GM23338 (cell line): ENCODE measurements at places on chromosomes 12 and 14. TPM values are rescaled to one million over a fixed set of nuclear protein-coding genes. Genes with fewer than 3 reads are reported as not detected.

DNA sequence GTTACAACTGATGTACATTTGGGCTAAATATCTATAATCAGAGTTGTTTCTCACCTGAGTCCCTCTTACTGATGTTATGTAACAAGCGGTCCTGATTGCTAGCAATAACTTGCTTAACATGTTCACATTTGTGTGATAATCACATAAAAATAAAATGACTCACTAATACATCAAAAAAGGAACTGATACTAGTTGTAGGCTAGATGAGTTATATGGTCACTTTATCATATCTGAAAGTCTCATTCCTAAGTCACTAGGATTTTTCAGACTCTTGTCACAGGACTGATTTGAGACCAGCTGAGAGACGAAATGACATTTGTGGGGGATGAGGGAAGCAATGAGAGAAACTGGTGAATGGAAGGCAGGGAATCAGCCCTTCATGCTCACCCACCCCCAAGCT, 34.3 kb downstream of the NKX2-1 start:
- DNase-seq = no peak

GRCh38 chr14:102819176-102819628, 42.0 kb downstream of the TRAF3 start:
- no peak for DNase-seq

- DNase-seq = no peak
Observed at GRCh38 chr12:9888665-9889273, 7.5 kb downstream of the KLRF2 start.

DNA sequence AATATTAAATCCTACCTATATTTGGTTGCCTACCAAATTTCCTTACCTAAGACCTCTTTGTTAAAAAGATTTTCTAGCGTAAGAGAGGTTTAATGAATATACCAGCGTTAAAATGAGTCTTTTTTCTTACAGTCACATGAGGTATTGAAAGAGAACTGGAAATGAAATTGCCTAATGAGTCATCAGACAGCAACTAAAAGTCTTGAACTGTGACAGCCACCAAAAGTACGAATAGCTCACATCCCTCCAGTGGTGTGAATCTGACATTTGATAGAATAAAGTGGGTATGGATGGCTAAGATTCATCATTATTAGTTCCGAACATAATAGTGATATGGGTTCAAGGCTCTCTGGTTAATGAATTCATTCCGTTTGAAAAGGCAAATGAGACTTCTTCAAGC, 1297.3 kb downstream of the AACS start:
- DNase-seq = no peak

DNA sequence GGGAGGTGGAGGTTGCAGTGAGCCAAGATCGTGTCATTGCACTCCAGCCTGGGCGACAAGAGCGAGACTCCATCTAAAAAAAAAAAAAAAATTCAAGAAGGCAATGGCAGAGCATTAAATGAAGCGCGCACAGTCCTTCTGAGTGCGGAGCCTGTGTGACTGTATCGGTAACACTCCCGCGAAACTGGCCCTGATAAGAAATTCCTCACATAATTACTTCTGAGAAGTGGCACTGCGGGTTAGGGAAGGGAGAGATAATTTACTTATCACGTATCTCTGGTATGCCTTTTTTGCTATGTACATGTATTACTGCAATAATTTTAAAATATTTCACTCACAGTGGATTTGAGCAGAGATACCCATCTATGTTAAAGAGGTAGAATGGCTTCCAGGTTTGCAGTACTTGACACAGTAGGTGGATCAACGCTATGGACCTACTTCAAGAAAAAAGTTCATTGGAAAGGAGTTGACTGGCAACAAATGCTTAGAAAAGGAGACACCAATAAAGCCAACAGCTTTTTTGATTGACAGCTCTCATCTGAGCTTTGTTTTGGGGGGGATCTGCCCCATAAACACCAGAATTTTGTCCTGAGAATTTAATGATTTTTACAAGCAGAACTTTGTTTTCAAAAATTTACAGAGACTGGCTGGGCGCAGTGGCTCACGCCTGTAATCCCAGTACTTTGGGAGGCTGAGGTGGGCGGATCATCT, 29.2 kb upstream of the SPTLC2 start:
- no peak for DNase-seq

- no peak for DNase-seq
Observed at GRCh38 chr14:30272848-30273832, 285.8 kb upstream of the G2E3 start.

DNA sequence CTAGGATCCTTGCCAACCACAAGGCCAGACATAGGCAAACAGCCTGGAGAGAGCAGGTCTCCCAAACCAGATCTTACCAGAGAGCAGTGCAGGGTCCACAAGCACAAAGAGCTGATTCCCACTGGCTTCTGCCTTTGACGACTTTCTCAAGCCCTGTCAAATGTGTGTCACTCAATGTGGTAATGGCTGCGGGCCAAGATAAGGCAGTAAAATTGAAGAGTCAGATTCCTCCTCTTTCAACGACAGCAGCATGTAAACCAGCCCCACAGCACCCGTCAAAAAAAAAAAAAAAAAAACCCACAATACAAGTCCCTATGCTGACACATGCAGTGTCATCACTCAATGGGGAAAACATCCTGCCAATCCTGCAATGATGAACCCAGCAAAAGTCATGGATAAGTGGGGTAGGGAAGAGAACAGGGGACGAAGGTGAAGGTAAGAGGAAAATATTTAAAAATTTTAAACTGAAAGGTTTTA, at the start of gene STON2:
Gene STON2, minus strand, starts transcription at position 123 of the 477 bp plus-strand sequence. CDS start 1,942 bp downstream, outside the sequence.
- no peak for DNase-seq

DNA sequence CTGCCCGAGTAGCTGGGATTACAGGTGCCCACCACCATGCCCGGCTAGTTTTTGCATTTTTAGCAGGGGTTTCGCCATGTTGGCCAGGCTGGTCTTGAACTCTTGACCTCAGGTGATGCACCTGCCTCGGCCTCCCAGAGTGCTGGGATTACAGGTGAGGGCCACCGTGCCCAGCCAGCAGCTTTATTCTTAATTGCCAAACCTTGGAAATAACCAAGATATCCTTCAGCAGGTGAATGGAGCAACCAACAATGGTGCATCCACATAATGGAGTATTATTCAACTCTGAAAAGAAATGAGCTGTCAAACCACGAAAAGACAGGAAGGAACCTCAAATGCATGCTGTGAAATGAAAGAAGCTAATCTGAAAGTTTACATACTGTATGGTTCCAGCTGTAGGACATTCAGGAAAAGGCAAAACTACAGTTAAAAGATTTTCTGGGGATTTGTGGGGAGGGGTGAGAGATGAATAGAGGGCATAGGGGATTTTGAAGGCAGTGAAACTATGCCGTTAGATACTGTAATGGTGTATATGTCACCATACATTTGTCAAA, 118.8 kb upstream of the CCND2 start:
- DNase-seq = no peak

GRCh38 chr14:61737915-61738314, 24.3 kb upstream of the SNAPC1 start:
- no peak for DNase-seq

DNA sequence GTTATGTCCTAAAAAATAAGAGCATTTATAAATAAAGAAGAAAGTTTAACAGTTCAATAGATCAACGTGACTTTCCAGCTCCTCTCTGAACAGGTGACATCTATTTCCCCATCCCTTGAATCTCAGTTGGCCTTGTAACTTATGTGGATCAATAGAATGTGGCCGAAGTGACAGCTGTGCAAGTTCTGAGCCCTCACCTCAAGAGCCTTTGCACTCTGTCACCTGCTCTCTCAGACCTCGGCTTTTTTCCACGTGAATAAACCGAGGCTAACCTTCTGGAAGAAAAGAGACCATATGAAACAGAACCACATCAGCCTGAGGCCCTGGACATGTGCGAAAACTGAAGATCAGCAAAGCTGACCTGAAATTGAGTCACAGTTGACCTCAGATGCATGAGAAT, 253.0 kb downstream of the DAD1 start:
- DNase-seq = no peak

DNA sequence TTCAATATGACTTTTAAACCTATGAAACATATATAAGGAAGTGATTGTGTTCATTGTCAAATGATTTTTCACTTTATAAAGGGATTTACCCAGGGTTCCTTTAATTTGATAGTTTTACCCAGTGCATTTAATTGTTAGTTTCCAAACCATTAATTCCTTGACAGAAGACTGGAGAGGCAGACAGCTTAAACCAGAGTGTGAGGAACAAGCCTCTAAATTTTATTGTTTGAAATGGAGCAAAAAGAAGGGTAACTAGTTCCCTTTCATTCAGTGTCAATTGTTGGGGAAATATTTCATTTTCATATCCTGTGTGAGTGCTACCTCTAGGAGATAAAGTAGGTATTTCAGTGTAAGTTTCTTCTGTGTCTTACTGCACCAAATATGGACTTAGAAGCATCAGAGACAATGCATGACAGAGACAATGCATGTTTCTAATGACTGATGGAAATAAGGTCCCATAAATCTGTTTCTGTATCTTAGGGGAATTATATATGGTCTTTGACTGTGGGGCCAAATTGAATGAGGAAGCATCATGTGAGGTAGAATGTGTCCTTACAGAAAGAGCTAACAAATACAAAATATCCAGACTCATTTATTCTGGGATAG, 120.5 kb downstream of the TMTC2 start:
- no peak for DNase-seq

- DNase-seq = no peak
Observed at GRCh38 chr12:55172686-55173085, 46.5 kb downstream of the OR9K2 start.

DNA sequence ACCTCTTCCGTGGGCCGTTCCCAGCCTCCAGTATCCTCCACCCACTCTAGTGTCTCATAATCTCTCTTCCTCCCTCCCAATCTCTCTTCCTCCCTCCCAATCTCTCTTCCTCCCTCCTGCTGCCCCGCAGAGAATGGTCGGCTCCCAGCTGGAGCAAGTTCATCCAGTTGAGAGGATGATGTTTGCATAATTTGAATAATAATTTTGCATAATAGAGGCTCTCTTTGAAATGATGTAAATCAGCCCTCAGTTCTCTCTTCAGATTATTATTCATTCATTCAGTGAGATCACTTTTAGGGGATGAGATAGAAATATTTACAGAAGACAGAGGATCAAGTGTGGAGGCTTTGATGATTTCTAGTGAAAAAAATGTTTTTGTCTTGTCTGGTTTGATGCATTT, 125.0 kb downstream of the PTPN11 start:
- DNase-seq = no peak

DNA sequence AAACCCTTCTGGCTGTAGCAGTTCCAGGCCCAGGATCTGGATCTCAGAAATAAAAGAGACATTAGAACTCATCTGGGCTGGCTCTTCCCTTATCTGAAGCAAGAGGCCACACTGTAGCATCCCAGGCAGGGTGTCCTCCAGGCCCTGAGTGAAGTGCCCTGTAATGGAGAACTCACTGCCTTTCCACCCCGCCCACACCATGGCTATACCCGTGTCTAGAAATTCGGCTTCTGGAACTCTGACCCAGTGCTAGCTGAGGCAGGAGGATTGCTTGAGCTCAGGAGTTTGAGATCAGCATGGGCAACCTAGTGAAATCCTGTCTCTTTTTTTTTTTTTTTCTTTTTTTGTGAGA, 23.5 kb upstream of the PLEKHG3 start:
- DNase-seq = no peak

DNA sequence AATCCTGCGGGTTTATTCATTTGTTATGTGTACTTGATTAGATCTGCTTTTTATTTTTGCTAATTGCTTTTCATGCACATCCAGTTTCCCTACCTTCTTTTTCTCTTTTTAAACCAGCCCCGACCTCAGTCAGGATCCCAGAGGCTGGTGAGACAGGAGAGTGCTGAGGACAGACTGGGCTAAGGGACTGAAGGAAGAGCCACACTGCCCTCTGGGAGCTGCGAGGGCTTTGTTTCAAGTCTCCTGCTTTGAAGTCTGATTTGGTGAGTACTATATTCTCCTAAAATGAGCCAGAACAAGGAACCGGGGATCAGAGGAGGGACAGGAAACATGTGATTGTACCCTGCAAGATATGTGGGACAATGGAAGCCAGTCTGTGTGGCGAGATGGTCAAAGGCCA, 23.9 kb downstream of the PRICKLE1 start:
- DNase-seq = peak; percentile 39

- DNase-seq = no peak
Observed at GRCh38 chr12:132227782-132228475, 83.7 kb downstream of the NOC4L start.

GRCh38 chr12:70757830-70758493, 120.7 kb upstream of the PTPRB start:
- peak; percentile 45 for DNase-seq

DNA sequence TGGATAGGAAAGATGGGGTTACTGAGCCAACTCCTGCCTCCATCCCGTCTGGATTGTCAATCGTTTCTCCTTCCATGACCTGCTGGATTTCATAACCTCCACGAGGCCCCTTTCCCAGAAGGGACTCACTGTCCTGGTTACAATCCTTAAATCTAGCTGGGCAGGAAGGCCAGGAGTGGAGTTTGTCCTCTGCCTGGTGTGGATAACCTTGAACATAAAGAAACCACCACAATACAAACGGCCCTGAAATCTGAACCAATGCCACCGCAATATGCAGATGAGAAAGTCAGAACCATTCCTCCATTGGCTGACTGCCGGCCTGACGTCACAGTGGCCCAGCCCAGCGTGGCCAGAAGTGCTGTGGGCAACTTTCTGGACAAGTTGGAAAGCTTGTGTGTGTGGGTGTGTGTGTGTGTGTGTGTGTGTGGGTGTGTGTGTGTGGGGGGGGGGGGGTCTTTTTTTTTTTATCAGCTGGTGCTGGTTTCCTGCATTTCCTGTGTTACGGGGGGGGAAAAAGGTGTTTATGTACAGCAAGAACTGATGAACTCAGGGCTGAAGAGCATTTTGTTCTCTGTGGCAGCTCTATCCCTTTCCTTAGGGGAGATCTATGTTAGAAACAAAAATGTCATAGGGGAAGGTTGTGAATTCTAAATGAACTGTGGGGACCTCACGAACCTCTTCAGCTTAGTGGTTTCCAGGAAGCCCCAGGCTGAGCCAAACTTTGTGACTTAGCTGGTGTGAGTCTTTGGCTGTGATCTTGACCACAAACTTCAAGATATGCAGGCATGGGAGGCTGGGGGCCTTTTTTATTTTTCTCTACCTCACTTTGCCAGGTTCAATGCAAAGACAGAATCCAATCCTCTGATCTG, 81.6 kb upstream of the MED13L start:
- DNase-seq = peak; percentile 88

- no peak for DNase-seq
Observed at GRCh38 chr12:43287706-43288383, 264.2 kb downstream of the ADAMTS20 start.

GRCh38 chr14:103188810-103189480, 65.7 kb downstream of the TNFAIP2 start:
- peak; percentile 56 for DNase-seq

The SUOX gene
- 13.9 and 14.0 TPM in 2 replicates for polyA plus RNA-seq

The NT5DC3 gene
- 2.2 and 2.5 TPM in 2 replicates for polyA plus RNA-seq

The GPR162 gene
- 4.7 and 5.0 TPM in 2 replicates for polyA plus RNA-seq

The C14orf132 gene
- polyA plus RNA-seq = 12.7 and 13.8 TPM in 2 replicates

The DLK1 gene
- 0.70 and 1.2 TPM in 2 replicates for polyA plus RNA-seq

The PTPRO gene
- 1.4 and 2.3 TPM in 2 replicates for polyA plus RNA-seq

The FSCB gene
- not detected in 2 replicates for polyA plus RNA-seq

The ADAM21 gene
- polyA plus RNA-seq = not detected in 2 replicates

The AKAP5 gene
- 1.0 and 1.2 TPM in 2 replicates for polyA plus RNA-seq
